ENCODE measurements at places on chromosomes 3 and 15.

- DNase-seq: no peak
These were observed 63.1 kb downstream of the NTRK3 start for GRCh38 chr15:88193415-88193814.

- no peak for DNase-seq
These were observed 78.7 kb upstream of the GCNT3 start for GRCh38 chr15:59532770-59533379.

DNA sequence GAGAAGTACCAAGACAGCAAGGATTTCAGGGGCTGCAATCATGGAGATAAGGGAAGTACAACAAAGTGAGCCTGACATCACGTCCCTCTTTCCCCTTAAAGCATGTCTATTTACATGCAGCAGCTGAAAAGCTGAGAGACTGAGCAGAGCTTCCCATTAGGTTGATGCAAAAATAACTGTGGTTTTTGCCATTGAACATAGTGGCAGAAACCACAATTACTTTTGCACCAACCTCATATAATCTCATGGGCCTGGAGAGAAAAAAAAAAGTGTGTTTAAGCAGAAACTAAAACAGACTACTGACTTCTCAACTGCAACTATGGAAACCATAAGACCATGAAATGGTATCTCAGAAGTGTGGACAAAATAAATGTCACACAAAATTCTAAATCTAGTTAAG, 48.3 kb downstream of the CCDC12 start:
- no peak for DNase-seq

DNA sequence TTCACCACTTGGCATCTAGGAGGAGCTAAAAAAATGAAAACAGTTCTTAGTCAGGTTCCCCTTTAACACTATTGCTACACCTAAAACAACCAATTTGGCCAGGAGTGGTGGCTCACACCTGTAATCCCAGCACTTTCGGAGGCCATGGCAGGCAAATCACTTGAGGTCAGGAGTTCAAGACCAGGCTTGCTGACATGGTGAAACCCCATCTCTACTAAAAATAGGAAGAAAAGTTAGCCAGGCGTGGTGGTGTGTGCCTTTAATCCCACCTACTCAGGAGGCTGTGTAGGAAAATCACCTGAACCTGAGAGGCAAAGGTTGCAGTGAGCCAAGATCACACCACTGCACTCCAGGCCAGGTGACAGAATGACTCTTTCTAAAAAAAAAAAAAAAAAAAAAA, 124.1 kb downstream of the DGKG start:
- DNase-seq: no peak

DNA sequence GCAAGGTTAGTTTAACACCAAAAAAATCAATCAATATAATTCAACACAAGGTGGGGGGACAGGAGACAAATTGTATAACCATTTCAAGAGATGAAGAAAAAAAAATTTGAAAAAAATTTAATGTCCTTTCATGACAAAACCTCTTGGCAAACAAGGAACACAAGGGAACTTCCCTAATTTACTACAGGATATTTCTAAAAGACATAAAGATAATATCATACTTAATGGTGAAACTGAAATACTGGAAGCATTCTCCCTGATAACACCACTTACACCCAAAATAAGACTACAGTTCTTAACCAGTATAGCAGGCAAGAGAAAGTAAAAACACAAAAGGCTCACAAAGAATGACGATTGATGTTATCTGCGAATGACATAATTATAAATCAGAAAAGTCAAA, 44.7 kb downstream of the IFT57 start:
- no peak for DNase-seq

- no peak for DNase-seq
These were observed 775.6 kb downstream of the ROBO2 start for GRCh38 chr3:77815467-77815866.

DNA sequence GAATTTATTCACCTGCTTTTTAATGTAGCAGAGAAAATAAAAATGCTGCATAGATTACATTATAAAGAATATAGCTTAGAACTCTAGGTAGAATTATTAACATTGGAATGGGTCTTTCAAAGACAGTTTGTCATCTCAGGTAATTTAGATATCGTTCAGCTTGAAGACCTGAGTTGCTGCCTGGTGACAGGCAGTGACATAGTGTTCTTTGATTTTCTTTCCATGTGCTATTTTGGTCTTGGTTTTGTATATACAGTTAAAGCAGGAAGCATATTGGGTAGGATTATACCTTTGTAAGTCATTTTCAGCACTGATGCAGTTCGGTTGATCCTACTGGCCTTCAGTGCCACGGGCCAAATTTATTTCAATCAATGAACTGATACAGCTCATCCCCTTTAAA, 98.7 kb downstream of the BBX start:
- DNase-seq: no peak

DNA sequence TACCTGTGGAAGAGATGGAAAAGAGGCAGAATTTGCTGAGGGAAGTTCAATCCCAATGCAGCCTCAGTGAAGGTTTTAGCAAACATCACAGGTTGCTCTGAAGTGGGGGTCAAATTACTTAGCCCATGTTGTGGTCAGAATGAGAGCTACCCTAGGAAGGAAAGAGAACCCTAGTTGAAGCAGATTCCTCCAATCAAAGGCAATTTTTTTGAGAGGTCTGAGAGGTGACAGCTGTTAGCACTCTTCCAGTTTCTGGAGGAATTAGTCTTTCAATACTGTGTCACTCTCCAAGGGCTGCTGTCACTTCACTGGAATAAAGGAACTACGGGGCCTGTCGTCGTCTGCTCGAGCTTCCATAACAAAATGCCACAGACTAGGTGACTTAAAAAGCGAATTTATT, 584.2 kb upstream of the DPPA4 start:
- DNase-seq: no peak

- DNase-seq: no peak
These were observed 98.3 kb upstream of the ALDH1A3 start for GRCh38 chr15:100781061-100781960.

DNA sequence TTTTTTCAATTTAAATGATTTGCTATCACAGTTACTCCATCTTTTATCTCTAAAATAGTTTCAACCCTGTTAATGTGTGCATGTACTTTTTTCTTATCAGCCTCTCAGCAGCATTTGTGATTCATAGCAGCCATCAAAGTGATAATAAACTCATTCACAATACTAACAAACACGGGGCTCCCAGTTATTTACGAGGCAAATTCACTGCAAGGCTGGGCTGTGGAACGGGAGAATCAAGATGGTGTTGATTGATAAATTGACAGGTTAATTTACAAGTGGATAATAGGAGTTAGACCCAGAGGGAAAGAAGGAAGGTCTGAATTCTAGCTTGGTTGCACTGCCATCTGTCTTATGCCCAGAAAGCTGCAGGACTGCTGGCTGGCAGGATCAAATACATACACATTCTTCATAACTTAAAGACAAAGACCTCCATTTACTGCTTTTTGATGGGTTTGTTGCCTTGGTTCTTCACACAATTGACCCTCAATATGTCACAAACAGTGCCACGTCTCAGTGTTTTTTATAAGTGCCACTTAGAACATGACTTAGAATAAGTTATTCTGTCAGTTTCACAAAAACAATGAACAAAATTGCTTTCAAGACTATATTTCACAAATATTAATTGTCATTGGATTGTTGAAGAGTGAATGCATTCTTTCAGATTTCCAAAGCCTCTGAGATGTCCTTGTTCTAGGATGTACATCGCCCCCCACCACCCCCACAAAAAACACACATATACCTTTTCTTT, 562.8 kb downstream of the NR2F2 start:
- DNase-seq: no peak
